ENCODE measurements at places on chromosomes 3 and 15.

DNA sequence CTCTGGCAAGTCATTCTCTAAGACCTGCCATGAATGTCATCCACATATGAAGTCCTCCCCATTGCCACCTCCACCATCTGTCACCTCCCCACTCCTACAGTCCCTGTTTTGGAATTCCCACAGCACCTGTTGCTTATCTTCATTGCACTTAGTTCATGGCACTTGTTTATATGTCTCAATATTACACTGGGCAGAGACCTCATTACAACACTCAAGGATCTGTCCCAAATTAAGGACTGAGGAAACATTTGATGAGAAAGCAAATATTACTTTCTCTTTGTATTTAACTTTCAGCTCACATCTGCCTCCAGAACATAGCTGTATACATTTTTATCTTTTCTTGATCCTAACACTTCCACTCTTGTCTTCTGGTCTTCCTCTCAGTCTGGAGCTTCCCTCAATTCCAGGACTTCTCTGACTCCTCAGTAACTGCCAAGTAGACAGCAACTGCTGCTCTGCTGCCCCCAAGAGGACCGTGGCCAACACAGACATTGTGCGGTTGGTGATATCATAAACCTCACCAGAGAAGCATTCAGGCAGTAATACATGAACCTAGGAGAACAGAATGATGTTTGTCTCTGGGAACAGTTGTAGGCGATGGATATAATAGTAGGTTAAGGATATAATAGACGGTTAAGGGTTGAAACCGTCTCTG lies 45.0 kb upstream of the FGF12 start:
- peak; percentile 65 for DNase-seq

GRCh38 chr3:186152889-186153292 lies 44.0 kb upstream of the ETV5 start:
- no peak for DNase-seq

DNA sequence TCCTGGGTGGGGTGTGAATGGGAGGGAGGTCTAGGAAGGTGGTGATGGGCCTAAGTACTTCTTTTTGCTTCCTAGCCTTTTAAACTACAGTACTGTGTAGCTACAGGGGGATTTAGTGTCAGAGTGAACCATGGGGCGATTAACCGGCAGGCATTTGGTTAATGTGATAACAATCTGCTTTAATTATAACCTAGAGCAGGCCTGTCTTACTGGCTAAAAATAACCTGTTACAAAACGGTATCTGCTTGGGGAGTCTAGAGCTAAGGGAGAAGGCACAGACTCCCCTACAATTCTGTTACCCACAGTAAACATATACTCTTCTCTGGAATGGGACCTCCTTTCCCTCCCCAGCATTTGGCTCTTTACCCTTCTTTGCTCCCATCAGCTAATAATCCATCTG lies 85.4 kb downstream of the RBPMS2 start:
- no peak for DNase-seq

DNA sequence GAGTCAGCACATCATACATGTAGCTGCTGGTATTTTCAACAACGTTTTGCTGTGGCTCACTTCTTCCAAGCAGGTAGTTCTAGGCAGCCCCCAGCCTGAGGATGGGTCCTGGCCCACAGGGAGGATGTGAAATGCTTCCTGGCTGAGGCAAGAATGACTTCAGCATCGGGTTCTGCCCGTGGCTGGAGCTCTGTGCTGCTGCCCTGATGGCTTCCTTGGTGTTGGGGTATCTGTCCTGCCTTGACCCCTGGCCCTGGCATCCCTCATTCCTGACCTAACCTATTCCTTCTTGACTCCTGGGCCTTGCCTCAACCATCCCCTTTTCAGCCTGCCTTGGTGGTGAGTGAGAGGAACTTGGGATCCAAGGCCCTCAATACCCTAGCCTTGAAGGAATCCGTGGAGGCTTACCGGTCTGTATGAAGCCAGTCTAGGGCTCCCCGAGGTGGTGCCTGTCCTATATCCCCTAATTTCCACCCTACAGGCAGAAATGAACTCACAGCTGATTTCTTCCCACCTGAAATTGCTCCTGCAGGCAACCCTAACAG lies 300.6 kb downstream of the TLE3 start:
- DNase-seq = no peak

DNA sequence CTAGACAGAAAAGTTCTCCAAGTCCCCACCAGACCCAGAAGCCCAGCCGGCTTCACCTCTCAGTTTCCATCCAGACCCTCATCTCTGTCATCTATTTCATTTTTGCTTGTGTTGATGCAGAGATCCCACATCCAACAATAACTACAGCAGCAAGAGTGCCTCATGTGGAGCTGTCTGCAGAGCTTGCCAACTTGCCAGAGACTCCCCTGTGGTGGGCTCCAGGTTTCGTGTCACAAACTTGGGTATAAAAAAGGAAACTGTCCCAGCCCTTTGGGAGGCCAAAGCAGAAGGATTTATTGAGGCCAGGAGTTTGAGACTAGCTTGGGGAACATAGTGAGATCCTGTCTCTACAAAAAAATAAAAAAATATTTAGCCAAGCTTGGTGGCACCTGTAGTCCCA lies 182.4 kb upstream of the ATP10A start:
- DNase-seq = no peak

DNA sequence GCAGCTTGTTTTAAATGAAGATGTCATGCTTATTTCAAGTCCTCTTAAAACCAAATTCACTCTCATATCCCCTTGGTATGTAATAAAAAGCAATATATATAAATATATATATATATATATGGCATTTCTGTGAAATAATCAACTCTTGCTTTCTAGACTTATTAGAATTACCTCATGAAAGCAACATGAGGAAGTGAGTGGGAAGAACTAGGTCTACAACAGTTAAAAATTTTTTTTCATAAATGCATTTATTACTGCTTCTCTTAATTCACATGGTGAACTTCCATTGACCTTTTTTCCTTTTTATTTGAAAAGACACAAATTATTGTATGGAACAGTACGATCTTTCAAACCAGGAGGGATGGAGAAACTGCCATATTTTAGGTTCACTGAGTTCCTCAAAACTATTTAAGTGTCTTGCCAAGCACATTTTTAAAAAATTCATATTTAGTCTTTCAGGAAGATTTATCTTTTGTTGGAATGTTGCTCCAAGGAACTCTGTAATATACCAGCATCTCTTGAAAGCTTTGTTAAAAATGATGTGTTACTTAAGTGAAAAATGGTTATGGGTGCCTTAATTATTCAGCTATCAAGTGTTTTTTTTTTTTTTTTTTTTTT lies 185.2 kb downstream of the GHSR start:
- no peak for DNase-seq

GRCh38 chr3:29694783-29695182 lies 413.9 kb downstream of the RBMS3 start:
- no peak for DNase-seq

GRCh38 chr15:45855907-45856579 lies 221.2 kb downstream of the SQOR start:
- DNase-seq = no peak

DNA sequence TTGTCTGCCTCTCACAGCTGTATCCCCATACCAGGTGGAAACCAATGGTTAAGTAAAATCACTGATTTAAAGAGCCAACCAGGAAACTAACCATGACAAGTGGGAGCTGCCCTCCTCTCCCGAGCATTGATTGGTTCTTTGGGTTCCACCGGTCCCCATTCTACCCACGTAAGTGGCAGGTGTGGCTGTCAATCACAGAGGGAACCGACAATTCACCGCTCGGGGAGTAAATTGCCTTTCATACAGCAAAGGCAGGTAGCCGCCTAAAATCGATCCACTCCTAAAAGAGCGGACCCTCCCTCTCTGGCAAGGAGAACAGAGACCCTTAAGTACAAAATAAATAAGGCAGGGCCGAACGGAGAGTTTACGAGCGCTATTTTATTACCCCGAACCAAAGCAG lies 1.2 kb downstream of the ERC2 start:
- DNase-seq = peak; percentile 65

GRCh38 chr15:66356077-66356358 lies 467 bp downstream of the TIPIN start:
- DNase-seq = no peak

- no peak for DNase-seq
Measured at GRCh38 chr15:50344006-50344464, 11.0 kb downstream of the GABPB1 start.

- DNase-seq = no peak
Measured at GRCh38 chr3:9179826-9180763, 69.4 kb downstream of the SRGAP3 start.

- DNase-seq = no peak
Measured at GRCh38 chr3:9508781-9509180, 44.8 kb downstream of the LHFPL4 start.

DNA sequence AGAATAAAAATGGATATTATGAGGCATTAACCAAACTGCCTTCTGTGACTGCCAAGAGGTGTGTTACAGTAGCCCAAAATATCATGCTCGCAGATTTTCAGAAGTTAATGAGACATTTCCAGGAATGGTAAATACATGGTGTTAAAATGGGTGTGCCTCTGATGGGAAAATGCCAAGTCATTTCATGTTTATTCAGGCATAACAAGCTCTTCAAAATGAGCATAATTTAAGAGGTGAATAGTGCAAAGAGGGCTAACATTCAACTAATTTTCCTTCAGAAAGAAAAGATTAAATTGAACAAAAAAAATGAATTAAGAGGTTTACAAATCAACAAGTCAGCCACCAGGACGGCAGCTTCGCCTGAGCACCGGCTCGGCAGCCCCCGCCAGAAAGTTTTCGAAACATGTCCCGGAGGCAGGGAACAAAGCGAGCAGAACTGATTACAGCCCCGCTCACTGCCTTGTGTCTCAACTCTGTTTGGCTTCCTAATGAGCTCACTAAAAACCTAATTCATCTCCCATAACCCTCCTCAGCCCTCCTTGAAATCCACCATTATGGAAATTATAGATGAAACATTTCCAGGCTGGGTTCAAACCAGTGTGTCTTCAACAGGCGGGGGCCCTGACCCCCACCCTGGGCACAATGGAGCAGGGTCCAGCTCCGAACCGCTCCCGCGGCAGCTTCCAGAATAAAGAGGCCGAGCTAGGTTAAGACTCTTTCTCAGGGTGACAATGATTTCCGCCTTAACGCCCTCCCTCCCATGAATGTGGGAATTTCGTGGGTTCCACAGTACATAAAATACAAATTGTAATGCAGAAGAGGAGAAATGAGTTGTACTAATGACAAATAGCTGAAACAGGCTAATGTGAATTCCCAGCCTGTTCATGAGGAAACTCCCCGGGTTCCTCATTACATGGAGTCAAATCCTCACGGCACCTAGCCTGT lies 43.9 kb downstream of the MEIS2 start:
- peak; percentile 77 for DNase-seq

- DNase-seq = no peak
Measured at GRCh38 chr15:63022663-63023062, 19.9 kb upstream of the TPM1 start.

DNA sequence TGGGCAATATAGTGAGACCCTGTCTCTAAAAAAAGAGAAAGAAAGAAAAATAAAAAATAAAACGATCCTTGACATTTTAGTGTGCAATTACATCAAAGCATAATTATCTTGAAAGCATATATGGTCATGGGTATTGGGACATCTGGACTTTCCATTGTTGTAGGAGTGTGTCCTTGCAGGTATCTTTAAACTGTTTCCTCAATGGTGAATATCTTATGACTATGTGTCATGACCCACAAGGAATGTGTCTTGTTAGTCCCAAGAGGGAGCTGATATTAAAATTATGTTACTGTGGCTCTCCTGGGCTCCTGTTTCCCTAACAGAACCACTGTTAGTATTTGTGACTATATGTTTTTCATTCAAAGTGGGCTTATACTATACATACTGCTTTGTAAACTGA lies 26.6 kb downstream of the EIF1B start:
- no peak for DNase-seq

DNA sequence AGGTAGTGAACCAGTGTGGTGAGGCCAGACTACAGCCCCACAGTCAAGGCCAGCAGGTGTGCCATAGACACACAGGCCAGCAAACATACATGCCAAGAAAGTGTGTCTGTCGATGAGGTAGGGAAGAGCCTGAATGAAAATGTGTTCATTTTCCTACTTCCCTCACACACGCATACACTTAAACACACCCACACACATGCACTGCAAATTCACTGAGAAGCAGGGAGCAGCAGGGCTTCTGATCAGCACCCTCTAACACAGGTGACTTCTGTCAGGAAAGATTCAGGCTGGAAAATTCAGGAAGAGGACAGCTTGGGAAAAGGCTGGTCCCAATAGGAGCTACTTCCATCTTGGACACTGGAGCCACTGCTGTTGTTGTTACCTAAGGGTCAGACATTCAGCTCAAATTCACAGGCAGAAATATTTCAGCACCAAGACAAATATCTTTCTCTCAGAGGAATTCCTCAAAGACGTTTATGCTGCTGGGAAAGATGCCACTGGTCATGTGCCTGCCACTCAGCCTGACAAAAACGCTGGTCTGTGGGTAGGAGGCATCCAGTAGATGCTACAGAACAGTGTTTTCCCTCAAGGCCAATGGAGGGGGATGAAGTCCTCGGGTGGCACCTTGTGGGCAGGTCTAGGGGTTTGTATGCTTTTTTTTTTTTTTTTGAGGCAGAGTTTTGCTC lies 40.9 kb upstream of the LARS2 start:
- no peak for DNase-seq

GRCh38 chr3:194675081-194675640 lies 3.2 kb upstream of the LSG1 start:
- DNase-seq = peak; percentile 40

DNA sequence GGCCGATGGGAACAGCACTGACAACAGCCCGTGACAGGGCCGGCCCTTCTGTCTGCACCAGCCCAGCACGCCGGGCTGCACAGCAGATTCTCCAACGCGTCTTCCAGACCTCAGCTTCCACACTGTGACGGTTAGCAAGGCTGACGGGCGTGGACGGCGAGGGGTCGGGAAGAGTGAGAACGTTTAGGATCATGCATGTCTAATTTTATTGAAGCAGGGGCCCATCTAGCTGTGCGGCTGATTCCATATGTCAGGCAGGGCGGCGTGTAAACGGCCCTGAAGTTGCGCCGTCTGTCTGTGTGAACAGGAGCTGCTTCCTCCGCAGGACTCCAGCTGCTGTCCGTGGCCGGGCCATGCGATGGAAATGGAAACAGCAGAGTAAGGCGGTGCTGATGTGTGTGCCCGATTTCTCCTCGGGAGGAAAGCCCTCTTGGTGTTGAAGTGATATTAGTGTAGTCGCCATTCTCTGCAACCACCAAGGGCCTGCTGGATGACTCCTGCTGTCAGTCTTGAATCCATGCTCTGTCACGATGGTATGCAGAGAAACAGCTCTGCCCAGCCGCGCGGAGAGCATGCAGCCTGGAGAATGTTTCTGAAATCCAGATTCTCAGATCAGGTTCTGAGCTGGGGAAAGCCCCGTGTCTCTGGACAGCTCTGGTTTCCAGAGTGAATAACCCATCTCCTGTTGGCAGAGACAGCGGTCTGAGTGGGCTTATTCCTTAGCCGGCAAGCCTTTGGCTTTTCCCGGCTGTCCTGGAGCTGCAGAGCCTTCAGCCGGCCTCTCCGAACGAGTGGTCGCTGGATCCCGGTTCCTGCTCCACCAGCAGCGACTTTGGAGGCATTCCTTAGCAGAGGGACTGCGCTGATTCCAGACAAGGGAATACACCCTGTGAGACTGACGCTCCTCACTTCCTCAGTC lies 158.1 kb upstream of the UBE3A start:
- peak; percentile 22 for DNase-seq

- DNase-seq = no peak
Measured at GRCh38 chr3:12922306-12922705, 80.9 kb upstream of the RPL32 start.

Data from right cardiac atrium (tissue), 5 donors.